NCI-H1417 (cell line): ENCODE measurements at places on chromosomes 6 and 20.

DNA sequence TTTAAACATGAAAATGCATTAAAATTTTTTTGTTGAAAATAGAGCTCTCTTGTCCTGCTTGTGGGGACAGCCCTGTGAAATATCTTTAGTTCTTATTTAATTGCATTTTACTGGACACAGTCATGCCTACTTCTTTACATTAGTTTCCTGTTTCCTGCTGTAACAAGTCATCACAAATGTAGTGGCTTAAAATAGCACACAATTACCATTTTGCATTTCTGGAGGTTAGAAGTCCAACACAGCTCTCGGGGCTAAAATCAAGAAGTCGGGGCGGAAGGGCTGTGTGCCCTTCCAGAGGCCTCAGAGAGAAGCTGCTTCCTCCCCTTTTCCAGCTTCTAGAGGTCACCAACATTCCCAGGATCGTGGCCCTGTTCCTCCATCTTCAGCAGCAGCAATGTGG, 29.4 kb downstream of the PNLDC1 start:
- no peak for DNase-seq

DNA sequence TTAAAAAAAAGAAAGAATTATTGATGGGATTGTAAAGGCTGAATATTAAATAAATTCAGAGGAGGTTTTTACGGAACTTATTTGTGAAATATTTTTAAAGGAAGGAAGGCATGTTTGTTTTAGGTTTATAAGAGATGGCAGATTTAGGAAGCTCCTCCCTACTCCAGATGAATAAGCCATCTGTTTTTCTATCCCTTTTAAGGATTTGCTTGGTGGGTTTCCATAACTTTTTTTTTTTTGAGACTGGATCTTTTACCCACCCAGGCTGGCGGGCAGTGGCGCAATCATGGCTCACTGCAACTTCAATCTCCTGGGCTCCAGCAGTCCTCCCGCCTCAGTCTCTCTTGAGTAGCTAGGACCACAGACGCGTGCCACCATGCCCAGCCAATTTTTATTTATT, 30.4 kb downstream of the PTPRA start:
- no peak for DNase-seq

DNA sequence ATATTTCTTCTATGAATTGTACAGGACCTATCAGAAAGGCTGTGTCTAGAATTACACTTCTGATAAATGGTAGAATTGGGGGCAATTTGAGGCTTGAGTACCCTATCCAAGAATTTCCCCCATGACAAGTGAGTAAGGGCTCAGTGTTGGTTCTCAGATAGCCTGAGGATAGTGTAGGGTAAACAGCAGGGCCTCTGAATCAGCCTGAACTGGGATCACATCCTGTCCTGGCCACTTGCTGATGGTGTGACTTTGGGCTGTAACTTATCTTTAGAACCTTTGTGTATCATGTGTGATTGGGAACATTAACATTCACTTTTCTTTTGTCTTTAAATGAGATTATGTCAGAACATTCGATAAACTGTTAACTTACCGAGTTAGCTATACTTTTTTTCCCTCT, 151.0 kb downstream of the CLIC5 start:
- DNase-seq, result no peak

DNA sequence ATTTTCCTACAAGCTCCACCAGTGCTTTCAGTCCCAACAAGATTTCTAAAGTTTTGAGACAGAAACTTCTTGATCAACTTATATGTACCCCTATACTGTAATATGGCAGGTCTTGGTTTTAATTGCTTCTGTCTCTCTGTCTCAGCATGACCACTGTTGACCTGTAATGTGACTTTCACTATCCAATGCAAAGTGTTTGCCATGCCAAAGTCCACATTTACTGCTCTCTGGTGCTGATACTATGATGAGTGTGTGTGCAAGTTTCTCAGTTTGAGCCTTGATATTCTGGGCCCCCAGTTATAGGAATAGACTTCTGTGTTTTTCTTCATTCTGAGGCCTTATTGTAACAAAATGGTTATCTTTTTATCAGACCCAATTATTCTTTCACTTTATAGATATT, 45.8 kb downstream of the OR2J2 start:
- no peak for DNase-seq

DNA sequence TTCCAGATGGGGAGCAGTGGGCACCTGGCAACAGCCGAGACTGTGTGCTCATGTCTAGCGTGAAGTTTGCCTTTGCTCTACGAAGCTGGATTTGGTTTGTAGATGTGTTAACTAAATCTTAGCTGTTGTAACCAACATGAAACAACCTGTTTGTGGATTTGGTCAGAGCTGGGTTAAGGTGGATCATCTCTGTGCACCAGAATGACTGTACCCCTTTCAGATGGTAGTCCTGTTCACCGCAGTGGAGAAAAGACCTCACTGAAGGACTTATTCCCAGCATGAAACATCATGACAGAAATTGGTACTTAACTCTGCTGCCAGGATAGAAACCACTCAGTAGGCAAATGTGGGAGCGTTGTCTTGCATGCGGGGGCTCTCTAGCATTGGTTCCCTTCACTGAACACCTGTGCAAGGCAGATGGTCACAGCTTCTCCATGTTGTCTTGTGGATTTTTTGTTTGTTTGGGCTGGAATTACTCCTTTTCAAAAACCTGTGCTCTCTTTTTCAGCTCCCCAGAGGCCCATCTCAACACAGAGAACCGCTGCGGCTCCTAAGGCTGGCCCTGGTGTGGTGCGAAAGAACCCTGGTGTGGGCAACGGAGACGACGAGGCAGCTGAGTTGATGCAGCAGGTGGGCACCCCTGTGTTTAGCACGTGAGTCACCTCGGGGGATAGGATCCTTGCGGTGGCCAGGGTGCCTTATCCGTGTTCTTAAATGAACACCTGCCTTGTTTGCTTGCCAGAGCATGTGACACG, 19.3 kb upstream of the EFCAB8 start:
- DNase-seq, result no peak

GRCh38 chr6:107695061-107695720, 128.9 kb downstream of the SCML4 start:
- no peak for DNase-seq

- DNase-seq, result no peak
Observed at GRCh38 chr6:17355404-17355774, 38.0 kb upstream of the CAP2 start.
